ENCODE measurements at places on chromosomes 1 and 21.

DNA sequence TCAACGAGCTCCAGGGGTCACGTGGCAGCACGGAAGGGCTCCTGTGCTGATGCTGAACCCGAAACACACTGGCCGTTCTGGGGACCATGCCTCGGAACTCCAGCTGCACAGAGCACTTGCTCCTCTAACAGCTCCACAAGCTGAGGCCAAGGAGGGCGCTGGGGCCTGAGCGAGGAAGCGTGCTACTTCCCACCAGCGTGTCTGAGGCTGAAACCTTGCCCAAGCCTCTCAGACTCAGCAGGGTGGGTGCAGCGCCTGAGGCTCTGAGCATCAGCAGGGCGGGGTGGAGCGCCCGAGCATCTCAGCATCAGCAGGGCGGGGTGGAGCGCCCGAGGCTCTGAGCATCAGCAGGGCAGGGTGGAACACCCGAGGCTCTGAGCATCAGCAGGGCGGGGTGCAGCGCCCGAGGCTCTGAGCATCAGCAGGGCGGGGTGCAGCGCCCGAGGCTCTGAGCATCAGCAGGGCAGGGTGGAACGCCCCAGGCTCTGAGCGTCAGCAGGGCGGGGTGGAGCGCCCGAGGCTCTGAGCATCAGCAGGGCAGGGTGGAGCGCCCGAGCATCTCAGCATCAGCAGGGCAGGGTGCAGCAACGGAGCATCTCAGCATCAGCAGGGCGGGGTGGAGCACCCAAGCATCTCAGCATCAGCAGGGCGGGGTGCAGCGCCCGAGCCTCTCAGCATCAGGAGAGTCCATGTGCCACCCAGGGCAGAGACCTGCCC, 9.6 kb downstream of the WRAP73 start:
- no peak for DNase-seq

- no peak for DNase-seq
Measured at GRCh38 chr1:243796016-243796415, 54.0 kb downstream of the AKT3 start.

- no peak for DNase-seq
Measured at GRCh38 chr1:234458352-234459017, 20.5 kb downstream of the TARBP1 start.

GRCh38 chr1:242886137-242886536, 361.6 kb upstream of the PLD5 start:
- DNase-seq: no peak

- DNase-seq: no peak
Measured at GRCh38 chr1:1207571-1207892, 1.1 kb upstream of the TNFRSF18 start.
